ENCODE measurements at places on chromosomes 7 and 10.

GRCh38 chr10:102796407-102797176, 40.6 kb downstream of the CYP17A1 start:
- peak; percentile 67 for DNase-seq

GRCh38 chr7:99748846-99749579, 14.0 kb upstream of the CYP3A7 start:
- DNase-seq, result no peak

DNA sequence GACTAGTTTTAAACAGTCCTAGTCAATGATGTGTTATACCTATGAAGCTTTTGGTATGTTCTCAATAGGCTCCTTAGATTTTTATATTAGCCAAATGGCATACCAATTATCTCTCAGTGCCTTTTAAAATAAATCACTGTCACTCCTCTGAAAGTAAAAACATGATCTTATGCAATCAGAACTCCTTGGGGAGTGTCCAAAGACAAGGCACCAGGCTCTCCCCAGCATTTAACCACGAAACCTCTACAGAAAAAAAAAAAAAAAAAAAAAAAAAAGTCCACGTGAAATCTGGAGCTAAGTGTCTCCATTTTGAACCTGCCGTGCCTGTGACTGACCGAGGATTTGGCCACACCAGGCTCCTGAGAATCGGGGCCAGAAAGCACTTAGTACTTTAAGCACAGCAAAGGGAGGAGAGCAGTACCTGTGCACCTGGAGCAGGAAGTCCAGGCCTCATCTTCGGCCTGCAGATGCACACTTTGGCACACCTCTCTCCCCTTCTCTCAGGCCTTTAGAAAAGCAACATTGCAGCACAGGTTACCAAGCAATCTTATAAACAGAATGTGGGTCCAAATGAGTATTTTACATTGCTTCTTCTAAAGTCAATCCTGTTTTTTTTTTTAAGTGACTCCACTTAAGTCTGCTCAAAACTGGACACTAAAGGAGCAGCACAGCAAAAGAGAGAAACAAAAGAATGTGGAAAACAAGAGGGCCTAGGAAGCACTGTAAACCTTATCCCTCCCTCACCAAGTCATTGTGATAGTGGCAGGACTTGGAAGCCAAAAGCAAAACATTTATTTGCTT, 1.5 kb downstream of the FAM13C start:
- DNase-seq, result no peak

- DNase-seq, result no peak
Observed at GRCh38 chr7:14875941-14876587, 26.5 kb downstream of the DGKB start.

DNA sequence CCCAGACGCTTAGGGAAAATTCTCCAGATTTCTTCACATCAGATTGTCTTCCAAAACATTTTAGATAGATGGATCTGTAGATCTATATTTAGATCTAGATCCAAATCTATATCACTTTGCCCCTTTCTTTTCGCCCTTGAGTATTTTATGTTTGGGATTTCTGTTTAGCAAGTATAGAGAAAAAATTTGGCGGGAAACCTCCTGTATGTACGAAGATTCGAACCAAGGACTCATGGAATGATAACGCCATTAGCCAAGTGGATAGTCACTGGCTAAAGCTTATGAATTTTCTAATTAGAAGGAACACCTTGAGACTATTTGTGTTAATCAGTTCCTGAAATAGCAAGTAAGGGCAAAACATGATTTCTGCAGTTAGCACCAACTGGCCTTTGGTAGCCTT, 1.2 kb downstream of the THNSL1 start:
- no peak for DNase-seq

- DNase-seq, result no peak
Observed at GRCh38 chr7:12493407-12493806, 77.1 kb upstream of the SCIN start.

- DNase-seq, result no peak
Observed at GRCh38 chr10:70567603-70568002, 34.9 kb downstream of the PRF1 start.

DNA sequence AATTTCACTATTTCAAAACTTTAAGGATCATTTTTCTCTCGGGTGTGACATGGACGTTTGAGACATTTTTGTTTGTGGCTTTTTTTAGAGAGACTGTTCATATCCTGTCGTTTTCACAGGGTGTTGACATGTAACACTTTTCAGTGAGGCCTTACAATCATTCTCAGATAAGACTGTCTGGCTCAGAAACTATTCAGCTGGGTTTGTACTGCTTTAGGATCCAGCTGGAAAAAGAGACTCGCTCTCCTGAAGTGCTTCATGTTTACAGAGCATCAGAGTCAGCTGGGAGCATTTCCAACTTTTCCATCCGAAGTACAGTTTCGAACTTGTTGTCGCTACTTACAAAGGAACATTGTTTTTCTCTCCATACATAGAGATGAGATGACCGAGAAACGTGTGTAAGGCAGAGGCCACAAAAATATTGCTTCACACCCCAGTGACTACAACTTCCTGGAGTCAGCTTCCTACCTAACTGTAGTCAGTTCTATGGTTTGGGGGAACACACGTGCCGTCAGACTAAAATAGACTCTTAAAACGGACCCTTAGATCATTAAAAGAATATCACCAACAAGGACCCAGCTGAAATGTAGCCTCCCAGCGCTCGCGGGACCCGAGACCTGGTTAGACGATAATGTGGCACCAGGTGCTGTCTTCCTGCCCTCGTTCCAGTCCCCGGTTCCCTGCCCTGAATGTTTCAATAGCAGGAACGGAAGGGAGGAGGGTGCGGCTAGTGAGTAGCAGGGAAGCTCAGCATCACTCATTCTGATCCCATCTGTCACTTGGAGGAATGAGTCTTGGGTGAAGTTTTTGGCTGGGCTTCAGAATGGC, 78.0 kb downstream of the MKI67 start:
- peak; percentile 49 for DNase-seq

GRCh38 chr7:45482451-45482850, 91.7 kb upstream of the ADCY1 start:
- no peak for DNase-seq

GRCh38 chr10:57898231-57898630, 369.5 kb downstream of the IPMK start:
- no peak for DNase-seq

DNA sequence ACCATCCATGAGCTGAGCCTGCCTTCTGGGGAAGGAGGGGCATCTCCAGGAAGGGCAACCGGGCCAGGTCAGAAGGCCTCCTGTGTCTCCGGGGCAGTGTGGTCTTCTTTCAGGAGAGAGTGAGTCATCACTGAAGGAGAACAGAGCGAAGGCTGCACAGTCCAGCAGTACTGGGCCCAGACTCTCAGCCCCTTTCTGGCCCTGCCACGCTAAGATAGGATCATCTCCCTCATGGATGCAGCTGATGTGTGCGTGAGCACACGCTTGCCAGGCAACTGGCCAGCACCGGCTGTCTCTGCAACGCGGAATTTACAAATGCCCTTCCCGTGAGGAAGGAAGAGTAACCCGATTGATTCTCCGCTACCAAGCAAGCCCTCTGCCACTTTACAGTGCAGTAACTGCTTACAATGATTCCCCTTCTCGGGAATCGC, 328.2 kb downstream of the TNS3 start:
- no peak for DNase-seq

DNA sequence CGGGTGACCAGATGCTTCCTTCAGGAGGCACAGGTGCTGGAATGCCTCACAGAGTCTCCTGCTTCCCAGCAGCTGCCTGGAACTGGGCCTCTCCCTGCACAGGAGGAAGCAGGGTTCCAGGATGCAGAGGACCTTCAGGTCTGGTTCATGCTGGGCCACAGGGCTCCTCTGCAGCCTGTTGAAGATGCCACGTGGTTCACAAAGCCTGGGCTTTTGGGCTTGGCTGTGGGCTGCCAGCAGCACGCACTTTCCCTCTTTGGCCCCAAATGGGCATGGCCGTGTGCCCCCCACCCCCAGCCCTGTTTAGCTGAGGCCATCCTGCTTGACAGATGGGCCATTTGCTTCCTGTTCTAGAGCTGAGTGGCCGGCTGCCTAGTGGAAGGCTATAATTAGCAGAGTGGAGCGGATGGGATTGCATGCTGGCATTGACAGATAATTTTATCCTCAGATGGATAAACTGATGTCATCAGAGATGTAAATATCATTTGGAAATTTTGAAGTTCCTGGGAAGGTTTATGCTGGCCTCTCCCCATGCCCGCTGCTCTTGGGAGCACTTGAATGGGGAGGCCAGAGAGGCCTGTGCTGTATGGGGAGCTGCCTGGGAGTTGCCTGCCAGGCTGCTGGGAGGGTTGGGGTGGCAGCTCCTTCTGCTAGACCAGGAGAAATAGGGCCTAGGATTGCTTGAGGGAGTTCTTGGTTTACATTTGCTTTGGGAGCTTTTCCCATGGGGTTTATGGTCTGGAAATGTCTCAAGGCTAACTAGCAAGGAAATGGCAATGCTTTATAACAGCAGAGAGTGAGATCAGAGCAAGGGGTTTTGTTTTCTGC, 28.2 kb downstream of the TSPAN15 start:
- no peak for DNase-seq

DNA sequence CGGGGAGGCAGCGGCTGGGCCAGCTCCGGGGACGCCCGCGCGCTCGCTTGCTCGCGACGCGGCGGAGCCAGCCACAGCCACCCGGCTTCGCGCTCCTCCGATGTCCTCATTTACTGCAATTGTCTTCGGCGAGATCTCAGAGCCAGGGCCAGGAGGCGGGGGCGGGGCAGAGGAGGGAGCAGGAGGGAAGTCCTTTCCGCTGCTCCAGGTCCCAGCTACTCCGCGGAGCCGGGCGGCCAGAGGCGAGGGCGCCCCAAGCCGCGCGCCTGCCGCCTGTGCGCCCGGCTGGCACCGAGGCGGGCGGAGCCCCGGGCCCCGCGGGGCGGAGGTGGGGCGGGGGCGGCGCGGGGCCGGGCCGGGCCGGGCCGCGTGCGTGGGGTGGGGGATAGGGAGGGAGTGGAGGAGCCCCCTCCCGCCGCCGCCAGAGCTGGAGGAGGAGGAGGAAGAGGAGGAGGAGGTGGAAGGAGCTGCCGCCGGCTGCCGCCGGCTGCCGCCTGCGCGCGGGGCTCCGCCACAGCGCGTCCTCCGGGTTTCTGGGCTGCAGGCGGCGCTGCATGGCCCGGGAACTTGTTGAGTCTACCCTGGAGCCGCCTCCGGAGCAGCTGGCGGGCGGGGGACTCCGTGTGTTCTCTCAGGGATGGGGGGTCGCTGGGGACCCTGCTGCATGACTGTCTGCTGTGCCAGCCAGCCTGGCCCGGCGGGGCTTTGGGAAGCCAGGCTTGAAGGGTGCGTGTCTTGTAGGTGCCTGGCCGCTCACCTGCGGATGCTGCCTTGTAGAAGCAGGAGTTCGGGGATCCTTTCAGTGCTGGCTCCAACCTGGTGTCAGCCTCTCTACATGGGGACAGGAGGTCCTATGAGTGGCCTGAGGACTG, at the start of gene INSYN2A:
INSYN2A (minus strand) TSS at position 310 of the 872 bp plus-strand sequence. CDS start 20,196 bp downstream, outside the sequence.
- DNase-seq, result no peak

DNA sequence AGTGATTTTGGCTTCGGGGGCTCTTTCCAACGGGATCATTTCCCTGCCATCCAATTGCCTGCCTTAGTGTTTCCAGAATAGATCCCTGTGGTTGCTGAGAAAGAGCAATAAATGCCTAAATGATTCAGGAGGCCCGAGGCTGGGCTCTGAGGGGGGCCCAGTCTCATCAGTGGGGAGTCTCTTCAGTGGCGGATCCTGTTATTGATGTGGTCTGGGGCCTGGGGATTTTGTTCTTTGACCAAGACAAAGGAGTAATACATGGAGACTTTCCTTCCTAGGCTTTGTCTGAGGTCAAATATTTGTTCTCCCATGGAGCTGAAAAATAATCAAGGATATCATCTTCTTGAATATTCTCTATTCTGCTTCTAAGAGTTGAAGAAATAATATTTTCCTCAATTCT, 40.8 kb downstream of the TAS2R41 start:
- no peak for DNase-seq

DNA sequence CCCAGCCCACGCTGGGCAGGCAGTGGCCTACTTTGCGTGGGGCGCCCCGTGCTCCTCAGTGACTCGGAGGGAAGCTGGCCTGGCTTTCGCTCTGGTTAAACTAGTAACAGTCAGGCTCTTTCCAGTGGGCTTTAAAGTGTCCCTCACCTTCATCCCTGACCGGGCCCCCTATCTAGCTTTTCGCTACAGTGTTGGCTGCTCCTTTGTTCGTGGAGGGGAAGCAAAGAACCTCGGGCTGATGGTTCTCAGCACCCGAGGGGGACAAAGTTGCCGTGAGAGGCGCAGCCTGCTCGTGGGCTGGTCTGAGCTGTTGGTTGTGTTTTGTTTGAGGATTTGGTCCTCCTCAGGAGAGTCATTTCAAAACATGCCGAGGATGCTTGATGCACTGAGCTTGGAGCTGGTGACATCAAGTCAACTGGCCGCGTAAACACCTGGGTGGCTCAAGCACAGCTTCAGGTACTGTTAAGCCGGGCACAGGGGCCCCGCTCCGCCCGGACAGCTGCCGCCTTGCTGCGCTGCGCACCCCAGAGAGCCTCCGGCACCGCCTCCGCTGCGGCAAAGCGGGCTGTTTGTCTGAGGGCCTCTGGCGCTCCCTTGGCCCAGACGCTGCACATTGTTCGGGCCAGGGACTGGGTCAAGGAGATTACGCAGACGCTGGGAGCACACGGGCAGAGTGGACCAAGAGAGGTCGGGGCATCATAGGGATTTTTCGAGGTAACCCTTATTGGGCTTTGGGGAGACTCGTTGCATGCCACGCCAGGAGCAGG, 1.6 kb downstream of the DLX6 start:
- DNase-seq, result no peak

DNA sequence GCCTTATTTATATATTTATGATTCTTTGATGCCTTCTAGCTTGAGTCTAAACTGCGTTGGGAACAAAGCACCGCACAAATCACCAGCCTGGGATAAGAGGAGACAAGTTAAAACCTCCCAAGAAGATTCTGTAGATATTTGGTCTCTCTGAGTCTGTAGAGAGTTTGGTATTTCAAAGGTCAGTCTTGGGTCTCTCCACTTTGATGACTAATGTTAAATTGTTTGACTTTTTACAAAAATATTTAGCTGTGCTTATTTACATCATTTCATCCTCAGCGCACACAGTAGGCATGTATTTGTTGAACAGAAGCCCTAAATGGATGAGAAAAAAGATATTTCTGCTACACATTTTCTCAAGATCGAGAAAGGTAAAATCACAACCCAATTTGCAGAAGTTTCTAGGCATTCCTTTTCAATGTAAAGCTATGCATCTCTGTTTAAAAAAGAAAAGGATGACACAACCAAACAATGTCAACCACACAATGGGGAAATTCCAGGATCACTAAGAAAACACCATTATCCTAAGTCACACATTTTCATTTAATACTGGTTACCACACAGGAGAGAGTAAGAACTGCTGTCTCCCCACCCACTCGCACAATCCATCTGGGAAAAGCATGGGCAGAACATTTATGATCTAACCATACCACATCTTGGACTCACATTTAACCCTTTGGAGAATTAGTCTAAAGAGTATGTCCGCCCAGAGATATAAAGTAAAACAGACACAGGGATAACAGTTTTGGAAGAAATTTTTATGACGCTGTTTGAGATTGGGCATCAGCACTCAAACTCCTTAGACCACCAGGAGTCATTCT, 4.4 kb downstream of the CDK6 start:
- DNase-seq, result no peak

Data from stimulated activated CD8-positive, alpha-beta memory T cell treated with anti-CD3 and anti-CD28 coated beads, Interleukin-4, amount 100 ng/mL, for 48 hours (primary cell).